ENCODE measurements at places on chromosomes 12 and 14. TPM values are rescaled to one million over a fixed set of nuclear protein-coding genes. Genes with fewer than 3 reads are reported as not detected.

The LTBR gene
- 59.1 TPM for total RNA-seq

The GPR132 gene
- total RNA-seq = 0.33 TPM

The RPL10L gene
- not detected for total RNA-seq

The DENND5B gene
- total RNA-seq = 10.2 TPM

The IAPP gene
- total RNA-seq = not detected

The SSPN gene
- total RNA-seq = 10.9 TPM

The CMTM5 gene
- 0.44 TPM for total RNA-seq

The SPX gene
- total RNA-seq = not detected

The GTF2A1 gene
- total RNA-seq = 29.5 TPM

The ADAM20 gene
- 1.9 TPM for total RNA-seq

The OR6C2 gene
- not detected for total RNA-seq

The GPR84 gene
- not detected for total RNA-seq

The KRT6A gene
- under 0.01 TPM for total RNA-seq

The GPRC5D gene
- not detected for total RNA-seq

The MYH6 gene
- total RNA-seq = not detected

The STAC3 gene
- not detected for total RNA-seq

The VTI1B gene
- total RNA-seq = 95.4 TPM

The PRB3 gene
- total RNA-seq = not detected

The PTPRO gene
- 1.2 TPM for total RNA-seq

The GLIPR1L2 gene
- total RNA-seq = 1.3 TPM

The IL23A gene
- 0.50 TPM for total RNA-seq

The RNASE7 gene
- not detected for total RNA-seq

The FAM90A1 gene
- total RNA-seq = not detected

The KRT78 gene
- not detected for total RNA-seq

The RERGL gene
- total RNA-seq = not detected

The NKX2-1 gene
- not detected for total RNA-seq

The HOXC4 gene
- total RNA-seq = 0.17 TPM

The ADAM21 gene
- 1.5 TPM for total RNA-seq

The ANO4 gene
- total RNA-seq = 1.3 TPM

The GLT1D1 gene
- total RNA-seq = not detected

The SERPINA9 gene
- not detected for total RNA-seq

The CCDC184 gene
- total RNA-seq = 0.33 TPM

The USP44 gene
- 10.2 TPM for total RNA-seq

The KDM5A gene
- 63.8 TPM for total RNA-seq

The TRMT5 gene
- 21.8 TPM for total RNA-seq

The SPTLC2 gene
- total RNA-seq = 42.0 TPM

The AKAP3 gene
- total RNA-seq = 2.6 TPM

The KLRK1 gene
- 0.29 TPM for total RNA-seq

The MYF5 gene
- total RNA-seq = not detected

The ARMH4 gene
- total RNA-seq = 5.5 TPM

The ADSS1 gene
- total RNA-seq = 7.1 TPM

The TAS2R43 gene
- total RNA-seq = 0.33 TPM

The MNAT1 gene
- total RNA-seq = 35.7 TPM

The ORMDL2 gene
- total RNA-seq = 24.9 TPM

The CD4 gene
- total RNA-seq = 0.15 TPM

The TOGARAM1 gene
- total RNA-seq = 19.0 TPM

The SLC17A8 gene
- not detected for total RNA-seq

The RFX4 gene
- not detected for total RNA-seq

The KIF5A gene
- 0.66 TPM for total RNA-seq

The PDZRN4 gene
- not detected for total RNA-seq

The GYS2 gene
- not detected for total RNA-seq

The OS9 gene
- total RNA-seq = 283 TPM

The RNF212B gene
- total RNA-seq = not detected

The PMCH gene
- not detected for total RNA-seq

The LRRC10 gene
- not detected for total RNA-seq

The AHNAK2 gene
- total RNA-seq = 407 TPM

The RTL1 gene
- not detected for total RNA-seq

The DYNLL1 gene
- total RNA-seq = 248 TPM

The SLC6A13 gene
- total RNA-seq = 0.17 TPM

Data from smooth muscle cell of trachea (primary cell).